ENCODE measurements at places on chromosomes 2 and 18.

- no peak for DNase-seq
Observed at GRCh38 chr2:119736021-119736420, 23.7 kb upstream of the PTPN4 start.

- no peak for DNase-seq
Observed at GRCh38 chr2:207206011-207206410, 40.3 kb upstream of the KLF7 start.

- DNase-seq = no peak
Observed at GRCh38 chr18:31302991-31303390, 15.0 kb upstream of the DSG1 start.

GRCh38 chr2:88059979-88060906 is 4.7 kb upstream of the KRCC1 start:
- no peak for DNase-seq

GRCh38 chr2:11356764-11357163 is 12.3 kb upstream of the ROCK2 start:
- DNase-seq = no peak

DNA sequence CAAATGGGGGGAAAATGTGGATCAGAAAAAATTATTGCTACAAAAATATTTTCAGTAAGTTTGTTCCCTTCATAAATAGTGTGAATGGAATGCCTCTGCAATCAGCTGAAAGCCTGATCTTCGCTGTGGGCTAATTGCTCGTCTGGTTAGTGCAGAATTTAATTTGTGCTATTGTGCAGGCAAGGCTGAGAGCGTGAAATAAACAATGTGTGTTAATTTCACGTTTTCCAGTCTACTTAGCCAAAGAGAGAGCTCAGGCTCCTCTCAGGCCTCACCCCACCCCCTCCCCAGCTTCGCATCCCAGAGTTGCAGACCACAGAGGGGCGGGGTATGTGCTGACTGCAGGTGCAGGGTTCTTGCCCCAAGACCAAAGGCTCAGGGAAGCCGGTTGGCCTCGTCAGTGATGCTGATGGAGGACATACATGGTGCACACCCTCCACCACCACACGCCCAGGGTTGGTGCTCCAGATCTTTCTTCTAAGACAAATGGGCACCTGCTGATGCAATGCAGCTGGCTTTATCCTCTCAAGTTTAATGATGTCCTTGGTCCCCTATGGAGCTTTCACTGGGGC is 302.6 kb upstream of the SLC14A2 start:
- DNase-seq = no peak

DNA sequence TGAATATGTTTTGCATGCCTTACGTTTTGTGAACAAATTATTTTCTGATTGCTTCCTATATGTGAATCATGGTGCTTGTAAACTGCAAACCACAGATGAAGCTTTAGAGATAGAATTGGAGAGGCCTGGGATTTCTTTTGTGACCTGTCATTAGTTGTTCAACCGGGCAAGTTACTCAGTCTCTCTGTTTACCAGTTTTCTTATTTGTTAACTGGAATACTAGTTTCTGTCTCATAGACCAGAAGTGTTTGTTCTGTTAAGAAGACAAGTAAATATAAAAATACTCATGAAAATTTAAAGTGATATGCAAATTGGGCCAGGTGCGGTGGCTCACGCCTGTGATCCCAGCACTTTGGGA is 27.3 kb downstream of the DGKD start:
- DNase-seq = no peak

GRCh38 chr2:230748087-230748486 is 35.4 kb downstream of the CAB39 start:
- no peak for DNase-seq

DNA sequence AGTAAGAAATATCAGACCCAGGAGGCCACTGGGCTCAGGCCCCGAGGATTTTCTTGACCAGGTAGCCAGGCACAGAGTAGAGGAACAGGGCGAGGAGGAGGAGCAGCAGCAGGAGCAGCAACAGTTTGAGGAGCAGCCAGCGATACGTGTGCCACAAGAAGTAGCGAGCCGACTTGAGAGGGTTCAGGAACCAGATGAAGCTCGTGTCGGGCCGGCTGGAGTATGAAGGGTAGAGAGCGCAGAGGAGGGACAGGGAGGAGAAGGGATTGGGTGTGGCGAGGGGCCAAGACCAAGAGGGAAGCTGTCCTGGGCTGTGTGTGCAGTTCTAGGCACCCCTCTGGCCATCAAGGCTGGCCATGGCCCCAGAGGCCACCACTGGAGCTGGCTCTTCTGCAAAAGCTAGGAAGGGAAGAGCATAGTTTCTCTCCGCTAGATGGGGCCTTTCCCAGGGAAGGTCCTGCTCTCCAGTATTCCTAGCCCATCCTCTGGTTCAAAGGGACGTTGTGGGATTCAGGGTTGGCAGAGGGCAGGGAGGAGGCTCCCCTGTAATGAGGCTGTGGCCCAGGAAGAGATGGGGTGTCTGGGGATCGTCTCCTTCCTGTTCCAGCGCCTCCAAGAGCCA is 17.8 kb downstream of the OTOF start:
- DNase-seq = no peak

GRCh38 chr2:27720004-27720551 is 51.4 kb upstream of the MRPL33 start:
- no peak for DNase-seq

- DNase-seq = no peak
Observed at GRCh38 chr2:23495661-23496114, 110.7 kb downstream of the KLHL29 start.

DNA sequence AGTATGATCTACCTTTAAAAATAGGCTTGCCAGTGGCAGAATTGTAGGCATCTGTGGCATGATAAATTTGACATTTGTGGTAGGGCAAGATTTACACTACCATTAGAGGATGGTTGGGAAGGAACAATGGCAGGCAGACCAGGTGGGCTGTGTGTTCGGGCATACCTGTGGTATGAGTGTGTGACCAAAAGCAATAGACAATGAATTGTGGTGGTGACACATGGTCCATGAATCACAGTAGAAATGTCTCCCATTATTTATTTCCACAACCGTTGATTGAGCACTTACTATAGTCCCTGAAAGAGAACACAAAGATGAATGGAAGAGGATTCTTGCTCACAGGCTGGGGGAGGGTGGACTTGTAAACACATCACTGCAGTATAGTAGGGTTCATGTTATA is 29.9 kb upstream of the RUFY4 start:
- no peak for DNase-seq

DNA sequence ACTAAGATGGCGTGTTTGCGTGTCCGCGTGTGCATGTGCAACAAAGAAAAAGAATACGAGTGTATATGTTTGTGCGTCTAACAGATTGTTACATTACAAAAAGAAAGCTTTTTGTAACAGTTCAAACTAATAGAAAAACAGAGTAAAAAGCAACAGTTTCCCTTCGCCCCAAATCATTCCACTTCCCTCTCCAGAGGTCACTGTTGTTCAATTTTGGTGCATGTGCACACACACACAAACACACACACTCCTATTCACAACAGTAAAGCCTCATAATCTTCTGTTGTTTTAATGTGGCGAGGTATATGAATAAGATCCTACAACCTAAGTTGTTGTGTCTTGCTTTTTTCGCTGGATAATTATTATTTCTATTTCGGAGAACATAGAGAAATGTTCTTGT is 357.3 kb upstream of the SLC8A1 start:
- no peak for DNase-seq

GRCh38 chr2:166167449-166167848 is 39.6 kb upstream of the SCN1A start:
- no peak for DNase-seq

DNA sequence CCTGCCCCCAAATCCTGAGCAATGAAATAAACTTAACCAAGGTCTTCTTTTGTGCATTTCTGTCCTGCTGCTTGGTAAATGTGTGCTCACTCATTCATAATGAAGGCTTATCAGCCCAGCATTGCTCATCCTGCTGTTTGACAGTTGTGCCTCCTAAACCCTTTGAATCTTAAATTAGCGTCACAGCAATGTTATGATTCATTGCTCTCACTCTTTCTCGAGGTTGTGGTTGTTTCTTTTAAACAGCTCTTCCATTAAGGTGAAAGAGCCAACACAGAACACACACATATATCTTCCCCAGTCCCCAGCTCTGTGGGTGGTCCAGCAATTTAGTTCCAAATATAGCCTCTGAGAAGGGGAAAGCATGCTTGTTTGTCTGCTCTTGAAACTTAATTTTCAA is 84.0 kb downstream of the EVA1A start:
- no peak for DNase-seq

- DNase-seq = no peak
Observed at GRCh38 chr2:173552531-173552930, 197.9 kb downstream of the CDCA7 start.

- no peak for DNase-seq
Observed at GRCh38 chr2:214750529-214750928, 59.0 kb downstream of the BARD1 start.

DNA sequence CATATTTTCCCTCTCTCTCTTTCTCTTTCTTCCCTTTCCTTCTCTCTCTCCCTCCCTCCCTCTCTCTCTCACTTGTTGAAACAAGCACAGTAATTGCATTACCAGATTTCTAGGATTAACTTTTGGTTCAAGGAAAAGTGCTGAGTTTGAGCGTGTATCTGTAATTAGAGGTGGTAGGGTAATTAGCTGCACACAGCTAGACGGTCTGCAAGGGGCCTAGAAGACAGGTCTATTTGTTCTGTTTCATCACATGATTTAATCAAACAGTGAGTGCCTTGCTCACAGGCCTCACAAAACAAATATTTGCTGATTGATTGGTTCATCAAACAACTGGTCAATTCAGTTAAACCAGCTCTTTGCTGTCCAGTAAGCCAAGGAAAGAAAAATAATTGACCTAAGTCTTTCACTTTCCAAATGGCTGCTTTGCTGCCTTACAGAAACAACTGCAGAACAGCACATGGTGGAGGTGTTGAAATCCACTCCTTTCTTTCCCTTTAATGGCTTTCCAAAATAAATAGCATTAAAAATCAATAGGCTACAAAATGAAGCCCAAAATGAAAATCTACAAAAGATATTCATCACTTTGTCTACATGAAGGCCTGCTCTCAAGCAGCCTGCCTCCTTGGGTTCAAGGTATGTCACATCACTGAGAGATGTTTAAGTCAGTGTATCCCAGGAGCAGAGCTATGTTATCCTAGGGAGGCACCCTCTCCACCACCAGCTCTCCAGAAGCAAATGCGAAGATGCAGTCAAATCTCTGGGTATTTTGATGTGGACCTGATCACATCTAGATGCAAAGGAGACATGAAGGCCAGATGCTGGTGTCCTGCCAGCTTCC is 264.4 kb upstream of the SIX2 start:
- no peak for DNase-seq

DNA sequence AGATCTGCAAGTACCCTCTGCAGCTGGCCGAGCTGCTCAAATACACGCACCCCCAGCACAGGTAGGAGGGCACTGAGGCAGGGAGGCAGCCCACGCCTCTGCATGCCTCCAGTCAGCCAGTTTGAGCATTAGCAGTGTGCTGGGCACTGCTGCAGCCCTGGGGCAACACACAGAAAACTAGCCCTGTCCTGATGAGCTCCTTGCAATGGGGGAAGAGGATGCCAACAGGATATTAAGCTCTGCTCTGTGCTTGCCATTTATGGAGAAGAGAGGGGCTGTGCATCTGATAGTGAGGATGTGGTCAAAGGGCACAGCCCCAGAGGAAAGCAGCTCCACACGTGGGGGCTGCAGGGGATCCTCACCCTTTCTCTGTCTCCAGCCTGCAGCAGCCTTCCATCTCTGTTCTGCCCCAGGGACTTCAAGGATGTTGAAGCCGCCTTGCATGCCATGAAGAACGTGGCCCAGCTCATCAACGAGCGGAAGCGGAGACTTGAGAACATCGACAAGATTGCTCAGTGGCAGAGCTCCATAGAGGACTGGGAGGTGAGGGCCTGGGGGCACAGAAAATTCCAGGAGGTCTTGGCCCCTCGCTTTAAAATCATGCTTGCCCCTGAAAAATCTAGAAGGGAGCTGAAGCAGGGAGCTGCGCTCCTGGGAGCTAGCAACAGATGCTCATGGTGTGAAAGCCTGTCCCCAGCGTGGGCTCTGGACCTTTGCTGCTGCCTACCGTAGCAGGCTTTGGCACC is 51.7 kb downstream of the FAM168B start:
- no peak for DNase-seq

DNA sequence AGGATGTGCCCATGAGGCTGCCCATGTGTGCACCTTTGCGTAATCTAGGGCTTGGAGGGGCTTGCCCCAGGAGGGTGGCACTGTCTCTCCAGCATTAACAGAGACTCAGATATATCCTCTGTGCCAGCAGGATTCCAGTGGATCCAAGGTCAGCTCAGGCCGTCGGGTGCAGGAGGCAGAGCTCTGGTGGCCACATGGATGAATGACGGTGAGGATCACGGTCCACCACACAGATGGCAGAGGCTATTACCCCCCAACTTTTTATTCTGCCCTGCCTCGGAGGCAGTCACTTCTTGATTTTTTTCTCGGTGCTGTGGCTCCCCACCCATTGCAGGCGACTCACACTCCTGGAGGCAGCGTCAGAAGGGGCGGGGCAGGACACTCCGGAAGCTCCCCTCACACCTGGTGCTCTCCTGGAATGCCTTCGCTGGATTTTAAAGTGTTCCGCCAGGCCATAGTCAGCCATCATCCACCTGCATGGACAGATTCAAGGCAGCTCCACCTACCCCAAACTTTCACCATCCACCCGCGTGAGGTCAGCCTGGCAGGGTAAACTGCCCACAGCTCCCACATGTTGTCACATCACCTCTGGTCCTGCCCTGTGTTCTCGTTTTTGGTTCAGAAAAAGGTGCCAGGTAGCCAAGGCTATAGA is 602.9 kb upstream of the RAB6C start:
- DNase-seq = no peak

DNA sequence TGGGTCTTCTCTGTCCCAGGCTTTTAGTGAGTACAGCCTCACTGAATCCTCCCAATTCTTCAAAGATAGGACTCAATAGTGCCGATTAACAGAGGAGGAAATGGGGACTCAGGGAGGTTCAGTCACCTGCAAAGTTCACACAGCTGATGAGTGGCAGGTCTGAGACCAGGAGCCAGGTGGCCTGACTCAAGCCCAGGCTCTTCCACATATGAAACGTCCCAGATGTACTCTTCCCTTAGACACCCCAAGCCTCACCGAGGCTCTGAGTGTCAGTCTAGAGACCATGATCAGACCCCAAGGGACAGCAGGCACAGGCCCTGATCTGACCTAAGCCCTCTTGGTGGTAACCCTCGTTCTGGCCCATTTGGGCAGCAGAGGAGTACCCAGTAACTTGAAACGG is 115.2 kb downstream of the INHBB start:
- no peak for DNase-seq

GRCh38 chr18:8949206-8949605 is 153.3 kb upstream of the NDUFV2 start:
- DNase-seq = no peak

GRCh38 chr2:183248866-183249567 is 124.8 kb downstream of the NUP35 start:
- no peak for DNase-seq

GRCh38 chr18:46250812-46251173 is 146.6 kb downstream of the HAUS1 start:
- no peak for DNase-seq

- no peak for DNase-seq
Observed at GRCh38 chr18:23163786-23164533, 28.7 kb downstream of the CABLES1 start.

DNA sequence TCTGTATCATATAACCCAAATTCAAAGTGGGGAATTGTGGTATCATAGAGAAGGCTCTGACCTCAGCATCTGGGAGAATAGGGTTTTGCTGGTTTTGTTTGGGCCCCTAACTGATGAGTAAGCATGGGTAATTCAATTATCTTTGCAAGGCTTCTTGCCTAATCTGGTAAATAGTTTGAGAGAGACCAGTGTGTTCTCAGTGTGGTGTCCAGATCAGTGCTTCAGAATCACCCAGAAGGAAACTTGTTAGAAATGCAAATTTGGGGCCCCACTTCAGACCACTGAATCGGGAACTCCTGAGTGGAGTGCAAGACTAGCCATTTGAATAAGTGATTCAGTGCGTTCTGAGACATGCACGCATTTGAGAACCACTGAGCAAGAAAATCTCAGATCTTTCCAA is 282.7 kb downstream of the EPHA4 start:
- no peak for DNase-seq
